Esophagus squamous epithelium (tissue), 5 donors: ENCODE measurements at places on chromosomes 12 and 14. TPM values are rescaled to one million over a fixed set of nuclear protein-coding genes. Genes with fewer than 3 reads are reported as not detected.

GRCh38 chr12:87728931-87729593, 300.1 kb downstream of the C12orf50 start:
- H3K4me3 ChIP-seq, result no peak overlapping the region
- H3K27me3 ChIP-seq, result peaks cover 26% of the 10 kb centered on the region
- no peaks in the 10 kb centered on the region for H3K36me3 ChIP-seq
- peaks cover 4% of the 10 kb centered on the region for H3K4me1 ChIP-seq
- H3K27ac ChIP-seq, result no peak overlapping the region

- H3K27ac ChIP-seq, result no peak overlapping the region
- no peaks in the 10 kb centered on the region for H3K4me1 ChIP-seq
- no peak for DNase-seq
- H3K27me3 ChIP-seq, result peaks cover 6% of the 10 kb centered on the region
Observed at GRCh38 chr14:55957950-55958349, 160.3 kb upstream of the PELI2 start.

- no peak overlapping the region for H3K4me3 ChIP-seq
- H3K4me1 ChIP-seq, result peaks cover 87% of the 10 kb centered on the region
- no peak for DNase-seq
- H3K36me3 ChIP-seq, result no peaks in the 10 kb centered on the region
- H3K27me3 ChIP-seq, result no peaks in the 10 kb centered on the region
Observed at GRCh38 chr14:50528000-50528399, 4.4 kb downstream of the MAP4K5 start.

DNA sequence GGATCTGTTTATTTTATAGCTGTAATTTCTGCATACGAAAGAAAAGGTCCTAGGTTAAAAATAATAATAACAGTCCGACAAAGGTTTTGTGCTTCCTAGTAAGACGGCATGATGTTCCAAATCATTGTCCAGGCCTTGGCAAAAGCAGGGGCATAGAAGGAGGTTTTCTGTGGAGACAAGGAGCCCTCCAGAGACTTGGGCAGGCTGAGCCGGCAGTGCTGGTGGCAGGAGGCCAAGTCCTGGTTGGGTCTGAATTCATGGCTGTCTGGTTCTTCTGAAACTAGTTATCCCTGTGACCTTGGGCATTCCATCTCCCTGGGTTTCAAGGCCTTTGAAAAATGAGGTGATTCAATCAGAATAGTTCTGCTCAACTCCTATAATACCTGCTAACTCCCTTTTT, 44.0 kb downstream of the KCNK13 start:
- no peak overlapping the region for H3K27ac ChIP-seq
- H3K36me3 ChIP-seq, result no peaks in the 10 kb centered on the region
- H3K27me3 ChIP-seq, result no peaks in the 10 kb centered on the region
- no peak for DNase-seq

The KRT75 gene
- not detected for total RNA-seq

The CTSG gene
- not detected for total RNA-seq

The PLEKHD1 gene
- total RNA-seq, result not detected

The IAPP gene
- not detected for total RNA-seq
